AG08396 (cell line): ENCODE measurements at places on chromosomes 4 and X.

DNA sequence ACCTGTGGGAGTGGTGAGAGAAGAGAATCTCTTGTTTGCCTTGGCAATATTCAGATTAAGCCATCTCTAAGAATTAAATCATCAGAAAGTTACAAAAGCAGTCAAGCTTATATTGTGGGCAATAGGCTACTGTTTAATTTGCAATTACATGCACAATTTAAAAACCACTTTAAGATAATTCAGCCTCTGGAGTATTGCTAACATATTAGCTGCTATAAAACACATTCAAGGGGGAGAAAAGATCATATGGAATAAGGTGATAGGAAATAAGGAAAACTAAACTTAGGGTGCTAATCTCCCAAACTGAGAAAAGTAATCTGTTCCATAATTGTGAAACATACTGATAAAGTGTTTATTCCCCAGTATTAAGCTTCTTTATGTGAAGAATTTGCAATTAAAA, 103.9 kb downstream of the ARAP2 start:
- DNase-seq: no peak

- no peak for DNase-seq
Measured at GRCh38 chr4:17230727-17231126, 281.2 kb downstream of the QDPR start.

DNA sequence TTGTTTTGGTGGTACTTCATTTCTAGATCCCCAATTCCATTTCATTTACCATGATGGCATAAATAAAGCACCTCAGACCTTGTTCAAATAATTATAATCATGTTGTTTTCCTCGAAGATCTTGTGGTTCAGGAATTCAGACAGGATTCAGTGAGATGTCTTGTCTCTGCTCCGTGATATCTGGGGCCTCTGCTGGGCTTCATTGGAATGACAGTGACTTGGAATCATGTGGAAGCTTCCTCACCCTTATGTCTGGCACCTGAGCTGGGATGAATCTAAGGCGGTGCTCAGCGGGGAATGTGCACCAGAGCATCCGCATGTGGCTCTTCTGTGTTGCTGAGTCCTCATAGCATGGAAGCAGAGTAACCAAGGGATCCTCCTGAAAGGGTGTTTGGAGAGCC, 132.2 kb downstream of the VEGFC start:
- DNase-seq: no peak

- no peak for DNase-seq
Measured at GRCh38 chrX:129808829-129809796, 29.4 kb downstream of the SASH3 start.

GRCh38 chrX:1521459-1521956, 15.5 kb downstream of the P2RY8 start:
- DNase-seq: no peak

GRCh38 chr4:156015781-156016180, 62.1 kb upstream of the CTSO start:
- DNase-seq: no peak

- peak; percentile 48 for DNase-seq
Measured at GRCh38 chr4:13322681-13323101, 161.4 kb downstream of the RAB28 start.

DNA sequence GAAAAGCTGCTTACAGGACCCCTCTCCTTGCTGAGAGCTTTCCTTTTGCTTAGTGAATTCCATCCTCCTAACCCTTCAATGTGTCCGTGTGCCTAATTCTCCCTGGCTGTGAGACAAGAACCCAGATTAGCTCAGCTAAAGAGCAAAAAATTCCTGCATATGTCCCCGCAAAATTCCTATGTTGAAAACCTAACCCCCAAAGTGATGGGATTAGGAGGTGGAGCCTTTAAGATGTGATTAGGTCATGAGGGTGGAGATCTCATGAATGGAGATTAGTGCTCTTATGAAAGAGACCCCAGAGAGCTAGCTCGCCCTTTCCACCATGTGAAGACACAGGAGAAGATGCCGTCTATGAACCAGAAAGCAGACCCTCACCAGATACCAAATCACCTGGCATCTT, 503.0 kb upstream of the DIAPH2 start:
- DNase-seq: no peak

DNA sequence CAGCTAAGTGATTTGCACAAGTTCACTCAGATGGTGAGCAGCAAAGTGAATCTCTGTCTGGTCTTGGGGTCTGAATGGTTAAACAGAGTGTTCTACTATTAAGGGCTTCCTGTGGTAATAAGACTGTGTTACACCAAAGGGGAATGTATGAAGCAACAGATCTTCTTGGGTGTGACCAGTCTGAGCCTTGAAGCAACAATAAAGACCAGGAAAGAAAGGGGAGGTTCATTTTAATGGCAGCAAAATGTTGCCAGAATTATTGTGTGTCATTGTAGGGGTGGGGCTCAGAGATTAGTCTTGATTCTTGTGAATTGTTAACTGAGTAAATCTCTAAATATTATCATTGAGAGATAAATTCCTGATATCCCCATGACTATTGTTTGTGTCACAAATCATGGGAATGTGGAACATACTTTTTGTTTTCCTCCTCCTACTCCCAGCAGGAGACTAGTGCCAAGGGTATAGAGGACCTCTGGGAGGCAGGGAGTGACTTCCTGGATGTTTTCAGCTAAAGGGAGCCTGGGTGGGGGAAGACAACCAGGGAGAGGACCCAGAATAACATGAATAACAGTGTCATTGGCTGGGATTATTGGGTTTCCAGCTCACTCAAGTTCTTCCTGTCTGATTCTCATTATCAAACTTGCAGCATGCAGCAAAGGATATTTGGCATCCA, 141.4 kb upstream of the PAK3 start:
- DNase-seq: no peak

- DNase-seq: no peak
Measured at GRCh38 chr4:90444904-90445303, 317.7 kb downstream of the CCSER1 start.

DNA sequence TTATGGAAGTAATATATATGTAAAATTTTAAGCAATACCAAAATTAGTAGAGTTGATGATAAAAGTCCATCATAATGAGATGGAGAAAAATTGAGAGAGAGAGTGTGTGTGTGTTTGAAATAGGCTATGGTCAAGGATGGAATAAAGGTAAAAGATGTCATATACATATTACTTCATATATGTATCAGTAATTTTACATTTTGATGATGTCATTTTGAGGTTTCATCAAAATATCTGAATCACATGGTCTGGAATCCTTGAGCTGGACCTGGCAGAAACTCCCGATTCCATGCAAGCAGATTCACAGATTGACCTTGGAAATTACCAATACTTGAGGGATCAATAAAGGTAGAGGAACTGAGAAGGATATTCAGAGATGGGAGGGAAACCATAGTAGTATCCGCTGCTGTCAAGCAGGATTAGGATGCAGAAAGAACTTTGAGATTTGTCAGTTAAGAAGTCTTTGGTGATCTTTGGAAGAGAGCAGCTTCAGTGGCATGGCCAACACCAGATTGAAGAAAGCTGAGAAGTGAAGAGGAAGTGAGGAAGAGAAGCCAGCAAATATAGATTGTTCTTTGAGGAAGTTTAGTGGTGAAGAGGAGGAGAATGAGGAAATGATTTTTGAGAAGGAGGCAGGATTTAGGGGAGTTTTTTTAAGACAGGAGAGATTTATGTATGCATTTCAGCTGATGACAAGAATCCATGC, 21.5 kb downstream of the DNAAF6 start:
- DNase-seq: no peak

DNA sequence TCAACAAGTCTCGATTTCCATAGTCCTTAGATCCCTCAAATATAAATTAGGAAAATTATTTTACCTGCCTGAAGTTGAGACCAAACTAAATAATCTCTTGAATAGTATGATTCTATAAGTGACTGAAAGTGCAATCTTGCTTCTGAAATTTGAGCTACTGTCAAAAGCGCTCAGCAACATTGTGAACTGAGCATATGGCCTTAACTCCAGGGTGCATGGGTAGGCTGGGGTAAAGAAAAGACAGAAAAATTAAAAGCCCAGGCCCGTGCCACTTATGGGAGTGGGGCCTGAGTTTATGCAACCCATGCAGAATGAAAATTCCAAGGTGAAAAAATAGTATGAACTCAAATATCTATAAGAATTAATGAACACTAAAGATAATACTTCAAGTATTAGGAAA, 9.8 kb downstream of the PGRMC2 start:
- no peak for DNase-seq

GRCh38 chr4:10384974-10385373, 72.3 kb downstream of the ZNF518B start:
- DNase-seq: no peak

DNA sequence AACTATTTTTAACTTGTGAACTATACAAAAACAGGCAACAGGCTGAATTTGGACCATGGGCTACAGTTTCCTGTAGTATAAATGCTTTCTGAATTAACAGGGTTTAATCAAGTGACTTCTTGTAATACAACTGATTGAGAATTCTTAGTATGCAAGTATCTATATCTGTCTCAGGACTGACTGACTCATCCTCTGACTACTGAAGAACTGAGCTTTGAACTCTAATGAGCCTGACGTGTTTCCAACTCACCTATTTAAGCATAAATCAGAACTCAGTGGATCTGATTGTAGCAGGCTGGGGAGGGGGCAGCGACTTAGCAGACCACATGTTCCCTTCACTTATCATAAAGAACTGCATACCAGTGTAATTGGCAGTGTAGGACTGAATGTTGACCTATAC, 7.8 kb downstream of the SPATA4 start:
- peak; percentile 9 for DNase-seq

DNA sequence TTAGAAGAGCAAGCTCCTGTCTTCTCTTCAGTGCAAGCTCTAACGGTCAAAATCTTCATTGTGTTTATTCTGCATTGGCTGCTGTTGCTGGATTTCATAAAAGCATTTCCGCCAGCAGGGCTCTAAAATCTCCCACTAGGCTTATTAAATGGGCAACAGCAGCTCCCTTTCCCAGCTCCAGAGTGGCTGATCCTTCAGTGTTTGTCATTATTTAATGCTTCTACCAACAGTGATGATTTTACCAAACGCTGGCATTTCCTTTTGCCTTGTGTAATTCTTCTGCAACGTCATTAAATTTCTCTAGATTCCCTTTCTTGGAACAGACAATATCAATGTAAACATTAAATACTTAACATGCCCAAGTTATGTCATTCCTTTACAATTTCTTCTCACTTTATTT, 20.1 kb downstream of the SLC7A11 start:
- DNase-seq: peak; percentile 44

GRCh38 chr4:157810137-157810774, 362.6 kb downstream of the GASK1B start:
- DNase-seq: no peak

DNA sequence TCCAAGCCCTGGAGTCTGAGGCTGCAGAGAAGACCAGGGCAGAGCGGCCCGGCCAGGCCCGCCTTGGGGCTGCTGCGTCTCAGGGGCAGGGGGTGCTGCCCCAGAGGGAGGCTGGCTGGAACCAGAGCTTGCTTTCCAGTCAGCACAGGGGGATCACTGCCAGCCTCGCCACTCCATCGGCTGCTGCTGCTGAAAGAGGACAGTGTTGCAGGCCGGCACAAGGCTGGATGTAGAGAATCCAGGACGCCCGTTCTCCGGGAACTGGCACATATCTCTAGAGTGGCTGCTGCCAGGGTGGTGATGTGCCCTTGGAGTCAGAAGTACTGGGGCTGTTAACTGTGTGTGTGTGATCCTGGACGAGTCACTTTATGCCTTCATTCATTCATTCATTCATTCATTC, 31.9 kb upstream of the SORCS2 start:
- no peak for DNase-seq

- peak; percentile 20 for DNase-seq
Measured at GRCh38 chrX:112147206-112147605, 64.6 kb upstream of the TRPC5 start.

DNA sequence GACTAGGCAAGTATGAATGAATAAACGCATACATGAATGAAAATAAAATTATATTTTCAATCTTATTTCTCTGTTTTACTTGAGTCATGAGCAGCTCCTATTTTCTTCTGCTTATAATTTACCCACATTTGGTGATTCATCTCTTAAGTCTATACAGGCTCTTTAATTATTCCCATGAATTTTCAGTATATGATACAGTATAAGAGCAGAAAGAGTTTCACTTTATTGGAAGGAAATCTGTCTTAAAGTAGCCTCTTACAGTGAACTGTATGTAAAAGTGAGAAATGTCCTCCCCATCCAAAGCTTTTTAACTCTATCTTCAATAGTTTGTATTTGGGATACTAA, 50.8 kb downstream of the TMEM165 start:
- DNase-seq: no peak

- no peak for DNase-seq
Measured at GRCh38 chrX:63327788-63328187, 23.3 kb downstream of the SPIN4 start.

DNA sequence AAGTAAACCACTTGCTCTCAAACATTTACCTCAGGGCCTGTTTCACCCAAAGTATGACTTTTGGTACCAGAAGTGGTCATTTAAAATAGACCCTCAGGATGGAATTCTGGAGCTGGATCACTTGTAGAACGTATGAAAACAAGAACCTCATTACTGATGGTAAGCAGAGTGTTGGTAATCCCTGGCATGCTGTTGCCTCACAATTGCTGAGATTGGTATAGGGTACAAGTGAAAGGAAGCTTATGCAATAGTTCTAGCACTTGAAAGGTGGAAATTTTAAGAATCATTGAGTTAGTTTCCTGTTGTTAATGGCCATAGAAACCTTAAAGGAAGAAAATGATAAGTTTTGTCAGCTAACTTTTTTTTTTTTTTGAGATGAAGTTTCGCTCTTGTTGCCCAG, 22.3 kb upstream of the THOC2 start:
- DNase-seq: no peak

DNA sequence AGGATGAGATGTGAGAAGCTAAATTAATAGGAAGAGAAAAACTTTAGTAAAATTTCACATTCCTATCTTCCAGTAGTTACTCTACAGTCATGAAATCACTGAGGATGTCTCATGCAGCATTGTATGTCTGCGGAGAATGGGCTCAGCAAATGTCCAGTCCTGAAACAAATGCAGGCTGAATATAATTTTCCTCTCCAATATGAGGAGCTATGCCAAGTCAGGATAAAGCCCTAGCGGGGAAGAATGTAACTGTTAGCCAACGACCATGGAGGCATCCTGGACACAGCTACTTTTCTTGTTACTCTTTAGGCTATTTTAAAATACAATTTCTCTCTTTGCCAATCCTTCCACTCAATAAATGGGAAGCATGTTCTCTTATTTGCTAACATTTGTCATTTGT, 127.7 kb downstream of the PRKX start:
- no peak for DNase-seq

GRCh38 chr4:105666693-105667092, 41.8 kb downstream of the INTS12 start:
- no peak for DNase-seq

- no peak for DNase-seq
Measured at GRCh38 chr4:68905598-68905938, 46.0 kb downstream of the UGT2A3 start.

DNA sequence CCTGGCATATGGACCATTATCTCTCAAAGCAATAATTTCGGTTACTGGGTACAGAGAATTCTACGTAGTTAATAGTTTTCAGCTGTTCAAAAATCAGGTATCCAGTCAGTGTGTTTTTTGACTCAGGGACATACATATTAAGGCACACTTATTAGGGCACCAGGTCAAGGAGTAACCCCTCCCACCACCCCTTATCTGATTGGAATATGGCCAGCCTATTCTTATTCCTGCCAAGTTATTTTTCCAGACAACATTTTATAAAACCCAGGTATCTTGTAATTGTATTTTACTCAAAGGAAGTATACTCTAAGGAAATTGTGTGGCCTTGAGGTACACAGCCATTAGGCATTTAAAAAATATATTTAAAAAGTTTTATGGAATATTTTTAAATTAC, 4.3 kb downstream of the ZFX start:
- no peak for DNase-seq
